ENCODE measurements at places on chromosomes 3 and 15. TPM values are rescaled to one million over a fixed set of nuclear protein-coding genes. Genes with fewer than 3 reads are reported as not detected.

Gene ARL8B
- total RNA-seq, result 69.0 TPM

Gene KNL1
- total RNA-seq, result 5.1 TPM

Gene TUSC7
- not detected for total RNA-seq

Gene PPP2R3A
- 3.3 TPM for total RNA-seq

Gene AGTR1
- 0.40 TPM for total RNA-seq

Gene RASGRP1
- total RNA-seq, result 0.32 TPM
